ENCODE measurements at places on chromosomes 16 and 17.
A peak's percentile ranks its signal among the peaks of the same experiment; 100 is the strongest.

DNA sequence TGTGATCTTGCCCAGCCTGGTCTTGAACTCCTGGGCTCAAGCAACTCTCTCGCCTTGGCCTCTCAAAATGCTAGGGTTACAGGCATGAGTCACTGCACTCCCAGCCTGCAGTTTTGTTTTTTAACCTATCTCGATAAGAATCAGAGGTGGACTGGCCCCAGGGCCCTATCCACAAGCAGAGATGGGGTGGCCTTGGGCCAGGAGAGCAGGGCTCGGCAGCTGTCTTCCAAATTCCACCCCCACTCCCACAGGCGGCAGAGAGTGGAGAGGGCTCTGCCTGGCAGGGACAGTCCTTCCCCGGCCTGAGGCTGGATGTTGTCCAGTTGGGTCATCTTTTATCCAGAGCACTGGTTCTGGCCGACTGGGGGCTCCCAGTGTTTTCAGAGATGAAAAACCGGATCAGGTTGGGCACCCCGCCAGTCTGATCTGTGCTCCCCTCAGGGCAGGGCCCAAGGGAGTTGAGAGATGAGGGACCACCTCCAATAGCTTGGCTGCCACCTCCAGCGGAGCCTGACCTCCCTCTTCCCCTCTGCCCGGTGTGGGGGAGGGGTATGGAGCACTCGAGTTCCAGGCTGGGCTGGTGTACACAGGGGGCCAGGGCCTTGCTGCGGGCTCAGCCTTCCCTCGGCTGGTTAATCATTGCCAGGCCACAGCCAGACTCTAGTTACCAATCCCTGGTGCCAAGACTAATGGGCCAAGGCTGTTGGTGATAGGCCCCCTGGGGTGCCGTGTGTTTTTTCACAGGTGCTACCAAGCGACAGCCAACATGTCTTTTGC is 30.3 kb upstream of the MYO15B start:
- DNase-seq = peak; percentile 81

DNA sequence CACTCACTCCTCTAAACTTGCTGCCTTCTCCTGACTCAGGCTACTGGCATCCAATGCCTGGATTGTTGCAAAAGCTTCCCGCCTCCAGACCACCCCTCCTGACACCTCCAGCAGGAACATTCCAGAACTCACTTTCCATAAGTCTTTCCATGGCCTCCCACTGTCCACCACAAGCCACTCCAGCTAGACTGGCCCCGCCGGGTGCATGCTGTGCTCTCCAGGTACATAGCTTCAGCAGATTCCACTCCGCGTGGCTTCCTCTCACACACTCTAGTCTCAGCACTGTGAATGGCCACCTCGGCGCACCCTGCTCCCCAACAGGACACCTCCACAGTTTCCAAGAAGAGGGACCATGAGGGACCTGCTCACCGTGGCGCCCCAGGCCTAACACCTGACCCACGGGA is 25.9 kb upstream of the FAAP100 start:
- DNase-seq = no peak

DNA sequence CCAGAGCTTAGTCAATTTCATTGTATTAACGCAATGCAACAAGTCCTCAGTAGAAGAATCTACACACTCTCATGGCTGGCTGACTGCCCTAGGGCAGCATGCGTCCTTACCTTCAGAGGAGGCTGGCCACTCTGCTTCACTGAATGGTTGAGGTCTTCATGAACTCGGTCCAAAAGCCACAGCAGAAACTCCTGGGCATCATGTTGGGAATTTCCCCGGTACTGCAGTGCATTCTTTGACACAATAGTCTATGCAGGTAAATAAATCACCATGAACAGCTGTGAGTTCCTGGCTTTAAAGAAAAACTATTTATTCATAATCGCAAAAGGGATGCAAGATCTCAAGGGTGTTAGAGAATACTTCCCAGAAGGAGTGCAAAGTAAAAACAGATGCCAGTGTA is 41.3 kb downstream of the USP31 start:
- no peak for DNase-seq

DNA sequence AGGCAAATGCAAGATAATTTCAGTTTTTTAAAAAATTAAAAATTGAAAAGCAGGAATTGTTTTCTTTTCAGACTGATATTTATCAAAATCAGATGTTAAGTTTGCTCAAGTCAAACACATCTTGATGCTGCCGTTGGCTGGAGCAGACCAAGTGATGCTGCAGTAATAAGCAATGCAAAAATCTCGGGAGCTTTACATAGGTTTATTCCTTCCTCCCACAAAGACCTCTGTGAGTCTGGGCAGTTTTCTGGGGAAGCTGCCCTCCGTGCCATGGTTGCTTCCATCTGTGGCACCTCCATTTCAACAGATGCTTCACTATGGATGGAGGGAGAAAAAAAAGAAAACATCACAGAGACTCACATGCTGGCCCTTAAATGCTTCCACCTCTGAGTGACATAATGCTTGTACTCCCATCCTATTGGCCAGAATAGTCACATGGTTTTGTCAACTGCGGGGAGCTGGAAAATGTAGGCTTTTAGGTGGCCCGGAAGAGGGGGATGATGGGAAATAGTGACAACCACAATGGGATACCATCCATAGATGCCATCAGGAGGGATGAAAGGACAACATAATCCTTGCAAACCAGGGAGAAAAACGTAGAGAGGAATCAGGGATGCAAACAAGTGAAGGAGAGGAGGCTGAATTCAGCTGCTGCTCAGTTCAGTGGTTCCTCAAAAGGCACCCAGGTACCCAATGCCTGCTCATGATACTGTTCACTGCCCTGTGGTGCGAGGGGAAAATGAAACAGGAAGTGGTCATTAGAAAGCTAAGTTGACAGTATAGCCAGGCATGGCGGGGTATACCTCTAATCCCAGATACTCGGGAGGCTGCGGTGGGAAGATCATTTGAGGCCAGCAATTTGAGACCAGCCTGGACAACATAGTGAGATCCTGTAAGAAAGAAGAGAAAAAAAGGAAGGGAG is 13.5 kb upstream of the ERCC4 start:
- no peak for DNase-seq

- no peak for DNase-seq
Observed at GRCh38 chr17:21304091-21304490, 19.6 kb downstream of the MAP2K3 start.

- no peak for DNase-seq
Observed at GRCh38 chr16:22397931-22398330, 23.5 kb upstream of the CDR2 start.

- peak; percentile 97 for DNase-seq
Observed at GRCh38 chr16:67017810-67018488, 11.0 kb upstream of the CBFB start.

DNA sequence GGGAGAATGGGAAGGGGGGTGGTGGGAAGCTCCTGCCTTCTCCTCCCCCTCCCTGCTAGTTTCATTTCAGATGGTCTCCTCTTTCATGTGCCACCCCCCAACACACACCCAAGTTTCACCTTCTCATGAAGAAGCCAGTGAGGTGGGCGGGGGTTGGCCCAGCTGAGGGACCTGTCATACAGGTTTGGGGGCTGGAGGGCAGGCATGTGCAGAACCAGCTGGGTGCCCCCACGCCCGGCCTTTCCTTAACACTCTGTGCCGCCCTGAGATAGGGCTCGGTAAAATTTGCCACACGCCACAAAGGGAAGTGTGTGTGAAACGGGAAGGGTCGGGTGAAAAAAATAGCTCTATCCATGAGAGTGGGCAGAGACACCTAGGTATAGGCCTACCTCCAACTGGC is 57.4 kb downstream of the PIPOX start:
- no peak for DNase-seq

DNA sequence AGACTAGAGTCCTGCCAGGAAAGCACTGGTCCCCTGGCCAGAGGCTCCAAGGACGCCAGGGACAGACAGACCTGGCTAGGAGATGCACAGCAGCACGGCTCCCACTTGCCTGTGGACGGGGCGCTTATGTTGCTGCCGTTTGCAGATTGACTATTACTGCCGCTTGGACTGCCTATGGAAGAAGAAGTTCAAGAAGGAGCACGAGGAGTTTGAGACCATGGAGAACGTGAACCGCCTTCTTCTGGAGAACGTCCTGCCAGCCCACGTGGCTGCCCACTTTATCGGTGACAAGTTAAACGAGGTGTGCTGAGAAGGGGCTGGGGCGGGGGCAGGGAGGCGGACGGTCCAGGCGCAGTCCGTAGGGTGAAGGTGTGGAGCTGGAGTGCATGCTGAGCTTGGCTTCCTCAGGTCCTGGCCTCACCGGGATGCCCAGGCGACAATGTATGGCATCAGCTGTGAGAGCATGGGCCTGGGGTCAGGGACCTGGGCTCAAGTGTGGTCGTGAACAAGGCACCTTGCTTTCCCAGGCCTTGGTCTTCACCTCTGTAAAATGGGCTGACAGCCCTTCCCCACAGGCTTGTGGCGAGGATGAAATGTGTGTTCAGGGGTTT is 45.6 kb downstream of the ADCY7 start:
- peak; percentile 50 for DNase-seq

DNA sequence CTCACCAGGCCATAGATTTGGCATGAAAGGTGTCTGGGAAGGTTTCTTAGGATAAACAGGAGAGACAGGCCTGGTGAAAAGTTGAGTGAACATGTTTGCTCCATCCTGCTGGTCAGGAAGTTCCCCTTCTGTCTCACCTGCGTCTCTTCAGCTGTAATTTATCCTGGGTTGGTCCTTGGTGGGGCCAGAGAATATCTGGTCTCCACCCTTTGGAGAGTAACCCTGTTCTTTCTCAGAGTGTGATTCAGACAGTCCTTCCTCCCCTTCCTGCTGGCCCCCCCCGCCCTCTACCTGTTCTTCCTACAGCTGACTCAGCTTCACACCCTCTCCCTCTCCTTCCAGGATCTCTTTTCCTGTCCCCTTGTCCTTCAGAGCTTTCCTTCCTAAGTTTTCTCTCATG is 17.1 kb downstream of the MINK1 start:
- DNase-seq = no peak

GRCh38 chr17:14337596-14338079 is 36.8 kb downstream of the HS3ST3B1 start:
- no peak for DNase-seq

- DNase-seq = no peak
Observed at GRCh38 chr16:72811188-72811720, 236.7 kb downstream of the ZFHX3 start.

GRCh38 chr16:22665803-22666202 is 148.2 kb upstream of the HS3ST2 start:
- peak; percentile 52 for DNase-seq

GRCh38 chr16:78647491-78647890 is 548.0 kb downstream of the WWOX start:
- DNase-seq = no peak

DNA sequence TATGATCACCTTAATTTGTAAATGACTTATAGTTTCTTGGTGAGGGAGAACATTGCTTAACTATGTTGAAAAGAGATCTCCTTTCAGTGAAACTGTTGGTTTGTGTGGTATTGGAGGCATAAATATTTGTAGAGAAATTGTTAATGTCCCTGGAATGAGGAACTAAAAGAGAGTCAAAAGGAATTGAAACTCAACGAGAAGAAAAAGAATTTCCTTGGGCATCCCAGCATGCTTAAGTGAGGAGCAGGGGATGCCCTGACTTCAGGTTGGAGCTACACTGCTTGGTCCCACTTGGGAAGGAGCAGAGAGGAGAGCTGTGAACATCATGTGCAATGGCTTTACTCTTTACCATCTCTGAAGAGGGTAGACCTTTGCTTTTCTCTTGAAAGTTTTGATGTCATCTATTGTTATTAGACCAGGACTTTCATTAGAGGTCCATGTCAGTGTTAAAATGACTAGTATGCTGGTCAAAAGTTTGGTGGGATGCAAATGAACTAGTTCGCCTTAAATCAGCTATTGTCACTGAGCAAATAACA is 21.7 kb downstream of the KRT23 start:
- DNase-seq = no peak

DNA sequence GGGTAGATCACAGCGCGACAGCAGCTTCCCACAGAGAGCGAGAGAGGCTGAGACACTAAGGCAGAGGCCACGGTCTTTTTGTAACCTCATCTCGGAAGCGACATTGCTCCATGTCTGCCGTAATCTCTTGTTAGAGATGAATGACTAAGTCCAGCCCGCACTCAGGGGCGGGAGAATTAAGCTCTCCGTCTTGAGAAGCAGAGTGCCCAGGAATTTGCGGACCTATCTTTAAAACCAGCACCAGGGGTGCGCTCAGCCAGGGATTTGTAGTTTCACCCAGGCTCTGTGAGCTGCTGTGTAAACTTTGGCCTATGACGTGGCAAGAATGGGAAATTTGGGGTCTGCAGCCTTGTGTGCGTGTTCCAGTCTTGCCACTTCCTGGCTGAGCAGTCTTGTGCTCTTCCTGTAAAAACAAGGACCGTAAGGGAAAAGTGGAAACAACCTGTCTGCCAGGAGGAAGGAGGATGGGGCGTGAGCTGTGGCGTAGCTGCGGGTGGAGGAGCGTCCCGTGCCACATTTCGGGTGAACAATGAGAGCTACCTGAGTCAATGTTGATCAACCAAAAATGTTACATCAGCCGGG is 16.0 kb upstream of the JPH3 start:
- DNase-seq = peak; percentile 52

DNA sequence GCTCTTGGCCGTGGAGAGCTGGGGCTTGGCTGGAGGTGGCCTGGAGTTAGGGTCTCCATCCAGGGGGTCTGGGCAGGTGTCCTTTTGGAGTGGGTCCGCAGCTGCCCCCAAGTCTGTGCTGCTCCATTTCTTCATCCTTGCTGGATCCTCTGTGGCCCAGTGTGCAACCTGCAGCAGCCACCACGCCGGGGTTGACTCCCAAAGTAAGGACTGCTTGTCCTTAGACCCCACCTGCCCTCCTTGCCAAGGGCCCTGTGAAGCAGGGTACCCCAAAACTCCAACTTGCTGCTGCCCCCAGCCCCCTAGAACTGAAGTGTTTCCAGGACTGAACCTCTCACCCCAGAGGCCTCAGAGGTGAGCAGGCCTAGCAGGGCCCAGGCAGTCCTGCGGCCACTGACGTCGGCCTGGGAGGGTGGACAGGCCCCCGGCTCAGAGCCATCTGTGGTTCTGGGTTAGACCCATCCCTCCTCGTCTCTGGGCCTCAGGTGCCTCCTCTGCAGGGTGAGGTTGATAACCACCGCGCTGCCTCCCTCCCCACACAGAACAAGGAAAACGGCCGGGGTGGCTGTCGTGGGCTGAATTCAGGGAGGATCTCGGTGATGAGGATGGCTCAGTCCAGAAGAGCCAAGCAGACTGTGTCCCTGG is 16.9 kb downstream of the TRPV1 start:
- DNase-seq = peak; percentile 31

GRCh38 chr17:880443-881269 is 98.5 kb downstream of the MRM3 start:
- DNase-seq = no peak

GRCh38 chr16:69494991-69495392 is 70.6 kb downstream of the CYB5B start:
- DNase-seq = peak; percentile 89

DNA sequence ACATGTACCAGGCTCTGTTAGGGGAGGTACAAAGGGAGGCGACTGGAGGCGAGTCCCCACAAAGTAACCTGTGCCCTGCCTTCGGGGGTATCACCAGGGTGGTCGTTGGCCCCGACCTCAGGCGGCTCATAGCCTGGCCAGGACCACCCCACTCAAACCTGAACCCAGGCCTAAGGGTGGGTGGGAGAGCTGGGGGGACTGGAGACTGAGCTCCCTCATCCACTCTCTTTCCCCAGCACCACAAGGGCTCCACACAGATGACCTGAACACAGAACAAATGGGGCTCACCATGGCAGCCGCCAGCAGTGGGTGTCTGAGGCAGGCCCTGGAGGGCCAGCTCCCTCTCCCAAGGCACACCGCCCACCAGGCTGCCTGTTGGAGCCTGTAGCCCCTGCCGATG is 120.6 kb upstream of the TNRC6C start:
- DNase-seq = no peak
